AML-193 (cell line): ENCODE measurements at places on chromosomes 4 and X.

- no peak for DNase-seq
Observed at GRCh38 chrX:133586443-133586842, 171.2 kb upstream of the GPC4 start.

- DNase-seq: no peak
Observed at GRCh38 chr4:176508780-176509331, 189.1 kb downstream of the SPCS3 start.

- DNase-seq: no peak
Observed at GRCh38 chr4:89712827-89713226, 124.1 kb downstream of the SNCA start.

- DNase-seq: peak; percentile 1
Observed at GRCh38 chr4:83723609-83724008, 187.7 kb downstream of the GPAT3 start.

- no peak for DNase-seq
Observed at GRCh38 chr4:98613453-98614075, 44.8 kb downstream of the TSPAN5 start.

DNA sequence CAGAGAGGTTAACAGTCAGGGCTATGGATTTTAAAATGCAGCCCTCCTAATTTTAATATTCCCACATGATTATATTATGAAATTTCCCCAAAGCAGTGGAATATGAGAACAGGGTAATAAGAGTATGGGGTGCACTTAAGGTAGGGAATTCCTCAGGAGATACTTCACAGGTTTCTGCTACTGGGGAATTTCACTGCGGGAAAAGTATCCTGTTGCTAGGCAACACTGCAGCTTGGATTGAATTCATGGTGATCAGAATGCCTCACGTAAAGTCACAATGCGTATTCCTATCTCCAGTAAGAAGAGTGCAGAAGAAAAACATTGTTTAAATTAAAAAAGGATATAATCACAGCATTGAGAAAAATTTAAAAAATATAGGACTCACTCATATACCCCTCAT, 398.1 kb upstream of the RPS6KA3 start:
- no peak for DNase-seq

DNA sequence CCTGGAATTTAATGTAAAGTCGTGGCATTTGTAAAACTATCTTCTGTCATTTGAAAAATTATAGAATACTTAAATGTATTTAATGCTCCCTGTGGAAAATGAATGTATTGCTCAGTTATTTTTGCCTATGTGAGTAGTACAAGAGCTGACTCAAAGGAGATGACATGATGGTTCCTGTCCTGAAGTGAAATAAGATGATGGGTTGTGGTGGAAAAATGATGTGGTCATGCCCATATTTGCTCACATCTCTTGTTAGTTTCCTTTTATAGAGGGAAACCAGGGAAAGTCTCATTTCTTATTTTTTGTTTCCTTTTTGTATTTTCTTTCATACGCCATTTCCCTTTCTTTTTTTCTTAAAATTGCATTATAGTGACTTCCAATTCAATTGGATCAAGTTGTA, 23.7 kb downstream of the PLS3 start:
- no peak for DNase-seq

DNA sequence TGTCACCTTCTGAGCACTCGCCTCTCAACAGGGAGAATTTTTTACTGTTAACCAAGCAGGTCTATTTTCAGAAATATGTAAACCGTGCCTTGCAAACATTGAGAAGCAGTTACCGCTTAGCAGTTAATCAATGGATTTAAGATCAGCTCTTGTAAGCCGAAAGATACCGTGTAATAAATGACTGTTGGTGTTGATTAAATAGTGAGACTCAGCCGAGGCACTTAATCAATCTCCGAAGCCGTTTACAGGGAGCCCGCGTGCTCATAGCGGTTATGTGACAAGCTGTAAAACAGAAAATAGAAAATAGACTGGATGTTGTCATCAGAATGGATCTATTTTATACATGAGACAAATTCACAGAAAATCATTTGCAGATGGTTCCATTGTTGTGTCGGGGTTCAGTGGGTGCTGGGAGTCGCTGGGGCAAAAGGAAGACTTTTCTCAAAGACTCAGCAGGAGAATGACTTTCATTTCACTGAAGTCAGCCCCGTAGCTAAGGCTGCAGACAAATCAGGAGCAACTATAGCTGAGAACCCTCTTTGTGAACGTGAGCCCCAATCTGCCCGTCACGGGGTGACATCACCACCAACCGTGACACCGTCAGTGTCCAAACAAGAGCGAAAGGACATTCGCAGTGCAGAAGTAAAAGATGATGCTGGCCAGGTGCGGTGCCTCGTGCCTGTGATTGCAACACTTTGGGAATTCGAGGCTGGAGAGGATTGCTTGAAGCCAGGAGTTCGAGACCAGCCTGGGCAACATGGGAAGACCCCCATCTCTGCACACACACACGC, 275.3 kb downstream of the CRLF2 start:
- DNase-seq: no peak

- DNase-seq: no peak
Observed at GRCh38 chrX:123331859-123332258, 147.8 kb downstream of the GRIA3 start.

DNA sequence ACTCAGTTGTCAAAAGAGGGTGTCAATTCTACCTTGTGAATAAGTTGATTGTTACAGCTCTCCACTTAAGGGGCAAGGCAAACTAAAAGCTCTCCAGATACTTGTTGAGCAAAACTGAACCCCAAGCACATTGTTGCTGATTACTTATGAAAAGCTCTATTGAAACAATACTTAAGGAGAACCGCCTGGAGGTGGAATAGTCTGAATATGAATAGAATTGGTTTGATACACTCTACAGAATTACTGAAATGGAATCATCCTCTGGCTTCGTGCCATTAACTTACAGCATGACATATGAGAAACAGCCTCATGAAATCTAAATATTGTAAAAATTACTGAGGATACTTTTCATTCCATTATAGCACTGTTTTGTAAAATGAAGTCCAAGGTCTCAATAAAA, 127.0 kb upstream of the SH3RF1 start:
- no peak for DNase-seq

DNA sequence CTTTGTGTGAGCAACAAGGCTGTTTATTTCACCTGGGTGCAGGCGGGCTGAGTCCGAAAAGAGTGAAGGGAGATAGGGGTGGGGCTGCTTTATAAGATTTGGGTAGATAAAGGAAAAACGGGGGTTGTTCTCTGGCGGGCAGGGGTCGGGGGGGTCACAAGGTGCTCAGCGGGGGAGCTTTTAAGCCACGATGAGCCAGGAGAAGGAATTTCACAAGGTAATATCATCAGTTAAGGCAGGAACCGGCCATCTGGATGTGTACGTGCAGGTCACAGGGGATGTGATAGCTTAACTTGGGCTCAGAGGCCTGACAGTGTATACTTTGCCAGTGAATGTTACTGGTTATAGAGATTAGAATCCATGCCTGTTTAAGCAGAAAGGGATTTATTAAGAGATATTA, 19.7 kb upstream of the SPCS3 start:
- DNase-seq: no peak

GRCh38 chrX:129961180-129962083, 21.0 kb upstream of the BCORL1 start:
- DNase-seq: peak; percentile 64

GRCh38 chrX:70138622-70139021, 5.4 kb downstream of the IGBP1 start:
- no peak for DNase-seq

DNA sequence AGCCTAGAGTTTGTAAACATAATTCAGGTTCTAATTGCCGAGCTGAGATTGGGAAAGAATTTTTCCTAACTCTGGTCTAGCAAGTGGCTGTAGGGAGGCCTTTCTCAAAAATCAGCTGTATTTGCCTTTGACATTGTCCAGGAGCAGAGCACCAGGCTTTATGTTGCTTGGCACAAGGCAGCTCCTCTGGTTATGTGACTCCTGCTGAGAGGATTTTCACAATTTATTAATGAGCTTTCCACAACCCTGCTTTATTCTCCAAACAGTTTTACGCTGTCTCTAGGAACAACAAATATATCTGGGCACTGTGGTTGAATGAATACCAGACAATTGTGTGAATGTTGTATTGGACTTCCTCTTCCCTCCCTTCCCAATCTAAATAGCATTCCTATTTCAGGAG, 14.9 kb downstream of the LSM6 start:
- DNase-seq: no peak

DNA sequence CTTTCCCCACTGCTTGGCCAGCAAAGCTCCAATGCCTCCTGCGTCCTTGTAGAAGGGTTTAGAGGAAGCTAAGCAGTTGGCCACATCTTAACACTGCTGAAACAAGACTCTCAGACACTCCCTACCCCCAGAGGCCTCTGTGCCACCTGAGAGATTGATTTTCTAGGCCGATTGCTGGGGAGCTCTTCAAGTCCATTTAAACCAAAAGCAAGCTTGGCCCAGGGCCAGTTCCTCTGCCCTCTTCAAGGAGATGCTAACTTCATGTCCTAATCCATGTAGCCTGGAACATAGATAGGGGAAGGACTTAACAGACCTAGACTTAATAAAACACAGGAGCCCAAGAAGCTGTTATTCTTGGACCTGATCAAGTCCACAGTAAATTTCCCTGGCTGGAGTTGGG, 27.2 kb upstream of the FMR1NB start:
- DNase-seq: no peak

DNA sequence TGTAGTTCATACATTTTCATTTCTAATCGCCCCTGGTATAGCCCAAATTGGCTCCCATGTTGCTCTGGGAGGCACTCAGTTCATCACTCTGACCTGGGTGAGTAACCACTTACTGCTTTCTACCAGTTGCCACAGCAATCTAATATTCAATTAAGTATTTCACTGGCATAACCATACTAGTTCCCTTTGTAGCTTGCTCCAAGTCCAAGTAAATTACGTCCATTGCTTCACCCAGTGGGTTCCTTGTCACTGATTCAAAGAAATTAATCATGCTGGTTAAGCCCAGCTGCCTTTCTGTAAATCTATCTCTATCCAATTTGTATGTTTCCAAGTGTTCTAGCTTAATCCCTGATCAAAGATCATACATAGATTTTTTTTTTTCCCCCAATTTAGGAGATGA, 92.0 kb upstream of the CBR4 start:
- no peak for DNase-seq

- no peak for DNase-seq
Observed at GRCh38 chrX:134528960-134529359, 69.0 kb downstream of the HPRT1 start.

DNA sequence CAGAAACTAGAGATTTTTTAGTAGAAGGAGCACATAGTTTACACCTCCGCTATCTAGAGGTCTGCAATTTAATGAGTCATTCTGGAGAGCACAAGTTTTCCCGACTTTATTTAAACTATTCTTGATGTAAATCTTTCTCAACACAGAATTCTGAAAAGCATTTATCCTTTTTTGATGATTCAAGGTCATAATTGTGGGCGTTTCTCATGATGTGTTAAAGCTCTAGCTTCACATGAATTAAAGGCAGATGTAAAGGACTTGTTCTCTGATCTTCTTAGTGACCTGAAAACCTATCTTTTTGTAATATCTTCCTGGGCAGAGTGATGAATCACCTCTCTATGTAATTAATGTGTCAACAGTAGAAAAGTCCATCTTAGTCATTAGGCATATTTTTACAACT, 128.8 kb downstream of the COMMD8 start:
- no peak for DNase-seq

DNA sequence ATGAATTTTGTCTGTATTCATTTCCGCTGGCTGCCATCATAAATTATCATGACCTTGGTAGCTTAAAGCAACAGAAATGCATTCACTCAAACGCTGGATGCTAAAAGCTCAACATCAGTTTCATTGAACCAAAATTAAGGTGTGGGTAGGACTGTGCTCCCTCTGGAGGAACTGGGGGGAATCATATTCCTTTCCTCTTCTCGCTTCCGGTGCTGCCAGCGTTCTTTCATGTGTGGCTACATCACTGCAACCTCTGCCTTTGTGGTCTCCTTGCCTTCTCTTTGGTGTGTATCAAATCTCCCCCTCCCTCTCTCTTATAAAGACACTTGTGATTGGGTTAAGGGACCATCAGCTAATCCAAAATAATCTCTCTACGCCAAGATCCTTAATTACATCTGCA, 39.5 kb downstream of the NEIL3 start:
- DNase-seq: no peak

DNA sequence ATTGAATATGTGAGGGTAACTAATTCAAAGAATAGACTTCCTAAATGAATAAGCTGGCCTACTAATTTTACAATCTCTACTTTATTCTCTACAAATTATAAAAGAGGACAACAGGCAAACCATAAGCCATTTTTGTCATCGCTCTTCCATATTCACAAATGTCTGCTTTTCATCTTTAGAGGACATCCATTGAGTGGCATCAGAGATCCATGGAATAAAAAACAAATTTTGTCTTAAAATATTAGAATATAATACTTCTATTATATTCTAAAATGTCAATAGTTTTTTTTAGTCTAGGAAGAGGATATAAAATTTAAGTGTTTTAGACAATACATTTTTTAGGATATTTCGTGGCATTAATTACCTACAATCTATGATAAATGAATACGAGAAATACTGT, 300.9 kb upstream of the TACR3 start:
- no peak for DNase-seq

DNA sequence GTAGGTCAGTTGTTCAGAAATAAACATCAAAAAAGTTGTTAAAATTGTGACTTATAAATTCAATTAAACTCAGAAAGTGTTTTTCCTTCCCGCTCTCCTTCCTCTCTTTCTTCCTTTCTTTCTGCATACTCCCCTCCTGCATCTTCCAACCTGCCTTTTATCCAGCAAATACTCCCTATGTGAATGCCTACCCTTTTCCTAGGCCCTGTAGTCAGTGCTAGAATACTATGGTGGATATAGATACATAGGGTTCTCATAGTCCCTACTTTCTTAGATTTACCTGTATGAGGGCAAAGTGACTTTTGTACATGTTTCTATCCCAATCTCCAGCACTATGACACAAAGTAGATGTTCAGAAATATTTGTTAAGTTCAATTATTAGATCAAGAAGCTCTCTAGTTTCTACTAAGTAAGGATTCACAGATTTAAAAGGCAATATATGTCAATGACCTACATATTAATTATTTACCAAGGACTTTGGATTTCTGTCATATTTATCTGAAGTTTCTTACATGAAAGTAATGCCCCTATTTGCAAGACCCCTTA, 732 bp downstream of the SULT1E1 start:
- DNase-seq: no peak

DNA sequence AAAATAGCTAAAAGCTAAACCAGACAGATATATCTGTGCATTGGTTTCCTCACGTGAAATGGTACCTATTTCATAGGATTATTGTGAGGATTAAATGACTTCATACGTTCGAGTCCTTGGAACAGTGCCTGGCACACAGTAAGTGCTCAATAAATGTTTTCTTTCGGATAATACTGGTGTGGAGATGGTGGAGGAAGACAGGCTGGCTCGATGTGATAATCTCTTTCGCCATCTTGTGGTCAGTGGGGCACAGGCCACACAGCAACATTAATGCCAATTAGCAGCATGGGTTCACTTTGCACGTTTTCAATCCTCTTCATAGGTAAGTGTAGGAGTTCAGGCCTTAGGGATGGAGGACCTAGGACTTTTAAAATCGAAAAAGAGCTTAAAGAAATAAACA, 9.3 kb downstream of the PAGE4 start:
- DNase-seq: peak; percentile 6

DNA sequence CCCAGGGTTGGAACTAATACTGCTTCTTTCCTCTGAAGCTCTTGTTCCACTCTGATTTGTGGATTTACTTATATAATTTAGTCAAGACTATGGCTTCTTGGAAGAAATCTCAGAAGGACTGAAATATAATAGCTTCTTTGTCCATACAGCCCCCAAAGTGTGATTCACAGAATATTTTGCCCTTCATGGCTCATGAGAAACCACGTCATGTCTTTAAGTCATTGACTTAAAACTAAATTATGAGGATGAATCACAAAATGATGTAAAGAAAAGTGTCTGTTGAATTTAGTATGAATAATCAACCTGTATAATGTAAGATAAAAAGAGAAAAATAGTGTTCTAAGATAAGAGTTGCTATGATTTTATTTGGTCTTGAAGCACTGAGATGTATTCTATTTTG, 43.3 kb upstream of the AGA start:
- no peak for DNase-seq
